Stimulated activated CD8-positive, alpha-beta memory T cell treated with anti-CD3 and anti-CD28 coated beads, Interleukin-7, amount 100 ng/mL, for 24 hours (primary cell): ENCODE measurements at places on chromosomes 7 and 10.

DNA sequence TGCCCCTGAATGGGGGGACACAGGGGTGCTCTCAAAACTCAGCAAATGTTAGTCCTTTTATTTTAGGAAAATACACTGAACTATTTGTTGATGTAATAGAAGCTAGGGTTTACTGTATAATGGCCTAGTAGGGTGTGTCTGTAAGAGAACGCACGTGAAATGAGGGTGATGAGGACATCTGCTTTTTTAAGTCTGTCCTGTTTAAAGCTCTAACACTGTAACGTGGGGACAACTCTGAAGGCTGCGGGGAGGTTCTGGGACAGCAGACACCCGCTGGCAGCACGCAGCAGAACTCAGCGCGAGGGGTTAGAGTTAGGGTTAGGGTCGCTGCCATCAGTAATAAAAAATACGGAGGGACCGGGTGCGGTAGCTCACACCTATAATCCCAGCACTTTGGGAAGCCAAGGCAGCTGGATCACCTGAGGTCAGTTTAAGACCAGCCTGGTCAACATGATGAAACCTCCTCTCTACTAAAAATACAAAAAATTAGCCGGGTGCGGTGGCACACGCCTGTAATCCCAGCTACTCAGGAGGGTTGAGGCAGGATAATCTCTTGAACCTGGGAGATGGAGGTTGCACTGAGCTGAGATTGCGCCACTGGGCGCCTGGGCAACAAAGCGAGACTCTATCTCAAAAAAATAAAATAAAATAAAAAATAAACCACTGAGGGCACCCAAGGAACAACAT lies 98.0 kb downstream of the CTBP2 start:
- DNase-seq: no peak

- no peak for DNase-seq
Observed at GRCh38 chr7:55065079-55065478, 46.3 kb downstream of the EGFR start.

- DNase-seq: no peak
Observed at GRCh38 chr10:120979435-120980278, 128.5 kb downstream of the WDR11 start.

DNA sequence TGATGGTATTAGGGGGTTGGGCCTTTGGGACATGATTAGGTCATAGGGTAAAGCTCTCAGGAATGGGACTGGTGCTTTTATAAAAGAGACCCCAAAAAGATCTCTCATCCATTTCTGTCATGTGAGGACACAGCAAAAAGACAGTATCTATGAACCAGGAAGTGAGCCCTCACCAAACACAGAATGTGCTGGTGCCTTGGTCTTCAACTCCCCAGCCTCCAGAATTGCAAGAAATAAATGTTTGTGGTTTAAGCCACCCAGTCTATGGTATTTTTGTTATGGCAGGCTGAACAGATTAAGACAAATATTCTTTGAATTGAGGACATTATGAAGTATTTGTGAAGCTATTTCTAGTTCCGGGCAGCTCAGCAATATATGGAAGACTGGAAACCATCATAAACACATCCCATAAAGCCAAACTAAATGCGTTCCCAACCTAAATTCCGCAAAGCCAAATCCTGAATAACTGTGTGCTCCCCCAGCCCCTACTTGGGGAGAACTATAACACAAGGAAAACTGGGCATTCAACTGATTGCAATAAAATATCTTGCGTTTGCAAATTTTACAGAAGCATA lies 153.7 kb downstream of the GALNT17 start:
- no peak for DNase-seq

DNA sequence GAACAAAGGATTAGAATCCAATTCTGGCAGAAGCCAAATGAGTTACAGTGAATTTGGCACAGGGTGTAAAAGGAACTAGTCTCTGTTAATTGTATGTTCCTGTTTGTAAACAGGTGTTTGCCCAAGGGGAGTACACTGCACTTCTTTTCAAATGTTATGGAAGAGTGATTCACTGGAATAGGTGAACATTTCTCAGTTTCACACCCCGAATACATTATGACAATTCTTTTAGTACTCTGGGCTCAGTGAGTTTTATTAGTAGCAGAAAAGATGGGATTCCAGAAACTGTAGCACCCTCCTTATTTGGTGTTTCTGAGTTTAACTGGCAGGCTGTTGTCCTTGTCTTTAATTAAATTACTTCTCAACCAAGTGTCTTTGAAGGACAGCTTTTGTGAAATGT lies 329.2 kb downstream of the BBS9 start:
- DNase-seq: no peak
